Caki2 (cell line): ENCODE measurements at places on chromosomes 5 and 9. TPM values are rescaled to one million over a fixed set of nuclear protein-coding genes. Genes with fewer than 3 reads are reported as not detected.

GRCh38 chr9:136837146-136837855 is 5.0 kb upstream of the AJM1 start:
- no peak for DNase-seq

DNA sequence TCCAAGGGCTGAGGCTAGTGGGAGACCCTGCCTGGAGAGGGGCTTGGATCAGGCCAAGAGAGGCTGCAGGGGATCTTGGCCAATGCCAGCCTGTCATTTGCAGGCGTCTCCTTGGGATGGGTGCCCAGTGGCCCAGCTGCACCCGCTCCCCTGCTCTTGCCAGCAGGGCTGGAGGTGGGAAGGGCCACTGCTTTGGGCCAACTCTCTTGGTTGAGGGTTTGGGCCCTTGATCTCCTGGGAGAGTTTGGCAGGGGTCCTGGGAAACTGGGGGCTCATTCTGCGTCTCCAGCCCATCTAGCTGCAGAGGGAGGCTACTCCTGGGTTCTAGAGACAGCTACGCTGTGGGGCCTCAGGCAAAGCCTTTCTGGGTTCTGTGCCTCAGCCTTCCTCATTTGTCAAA is 10.5 kb downstream of the PSD2 start:
- no peak for DNase-seq

DNA sequence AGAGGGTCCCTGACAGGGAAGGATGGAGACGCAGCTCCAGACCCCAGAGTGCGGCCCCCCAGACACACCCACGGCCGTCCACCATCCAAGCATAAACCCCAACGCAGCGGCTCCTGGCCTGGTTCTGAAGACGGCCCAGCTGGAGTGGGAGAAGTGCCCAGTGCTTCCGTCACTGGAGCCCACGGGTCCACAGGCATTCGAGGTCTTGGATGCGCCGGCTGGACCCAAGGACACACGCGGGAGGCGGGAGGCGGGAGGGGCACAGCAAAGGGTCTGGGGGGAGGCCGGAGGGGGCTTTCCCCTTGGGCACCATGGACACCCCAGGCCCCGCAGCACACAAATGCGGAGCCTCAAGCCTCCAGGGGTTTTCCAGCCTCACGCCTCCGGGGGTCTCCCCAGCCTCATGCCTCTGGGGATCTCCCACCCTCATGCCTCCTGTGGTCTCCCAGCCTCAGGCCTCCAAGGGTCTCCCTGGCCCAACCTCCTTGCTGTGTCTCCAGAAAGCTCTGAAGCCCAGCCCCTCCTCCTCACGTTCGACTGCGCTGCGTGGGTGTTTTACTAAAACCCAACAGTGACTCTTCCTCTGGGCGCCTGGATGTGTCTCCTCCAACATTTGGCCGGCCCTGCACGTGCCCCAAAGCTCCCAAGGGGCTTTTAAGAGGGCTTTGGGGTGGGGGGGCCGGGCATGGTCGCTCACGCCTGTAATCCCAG is 15.2 kb downstream of the EXD3 start:
- no peak for DNase-seq

The ADAMTS12 gene
- total RNA-seq, result not detected in 2 replicates

The APBB3 gene
- 3.2 and 7.2 TPM in 2 replicates for total RNA-seq

DNA sequence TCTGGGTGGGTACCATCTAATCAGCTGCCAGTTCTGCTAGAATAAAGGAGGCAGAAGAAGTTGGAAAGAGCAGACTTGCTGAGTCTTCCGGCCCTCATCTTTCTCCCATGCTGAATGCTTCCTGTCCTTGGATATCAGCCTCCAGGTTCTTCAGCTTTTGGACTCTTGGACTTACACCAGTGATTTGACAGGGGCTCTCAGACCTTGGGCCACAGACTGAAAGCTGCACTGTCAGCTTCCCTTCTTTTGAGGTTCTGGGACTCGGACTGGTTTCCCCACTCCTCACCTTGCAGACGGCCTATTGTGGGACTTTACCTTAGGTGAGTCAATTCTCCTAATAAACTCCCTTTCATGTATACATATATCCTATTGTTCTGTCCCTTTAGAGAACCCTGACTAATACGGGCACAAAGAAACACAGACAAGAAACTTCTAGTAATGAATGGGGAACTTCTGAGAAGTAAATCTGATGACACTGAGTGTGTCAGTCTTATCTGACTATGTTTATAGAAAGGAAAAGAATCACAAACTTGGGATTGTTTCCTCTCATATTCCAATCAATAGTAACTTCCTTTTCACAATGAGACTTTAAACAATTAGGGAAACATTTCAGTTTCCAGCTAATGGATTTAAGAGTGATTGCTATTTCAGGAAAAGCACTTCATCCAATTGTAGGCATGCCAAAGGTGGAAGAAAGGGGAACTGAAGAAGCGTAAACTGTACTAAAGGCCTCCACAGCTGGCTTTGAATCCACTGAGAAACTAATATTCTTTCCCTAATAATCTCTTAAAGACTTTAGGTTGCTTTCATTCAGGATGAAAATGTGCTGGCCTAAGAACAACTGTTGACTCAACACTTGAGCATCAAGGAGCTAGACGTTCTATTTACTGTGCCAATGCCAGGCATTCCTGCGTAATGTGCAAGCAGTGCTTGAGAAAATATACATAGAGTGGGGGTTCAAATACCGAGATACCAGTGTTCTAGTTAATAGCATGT is 127.9 kb upstream of the PTGER4 start:
- peak; percentile 83 for DNase-seq

DNA sequence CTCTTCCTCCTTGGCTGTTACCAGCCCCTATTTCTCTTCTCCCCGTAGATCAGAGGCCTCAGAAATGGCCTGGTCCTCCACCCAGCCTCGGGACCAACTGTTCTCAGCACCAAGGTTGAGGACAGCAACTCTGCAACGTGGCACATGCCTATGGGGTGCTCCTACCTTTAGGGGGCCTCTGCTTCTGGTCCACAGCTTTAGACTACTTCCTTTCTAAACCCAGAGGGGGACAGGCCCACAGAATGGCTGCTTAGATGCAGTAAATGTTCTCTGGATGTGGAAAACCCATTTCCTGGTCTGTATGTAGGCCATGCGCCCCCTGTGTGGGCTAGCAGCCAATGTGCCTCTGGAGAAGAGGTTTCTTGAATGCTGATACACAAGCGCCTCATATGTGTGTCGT is 68.4 kb downstream of the NRG2 start:
- no peak for DNase-seq

The HAVCR2 gene
- total RNA-seq, result not detected in 2 replicates

DNA sequence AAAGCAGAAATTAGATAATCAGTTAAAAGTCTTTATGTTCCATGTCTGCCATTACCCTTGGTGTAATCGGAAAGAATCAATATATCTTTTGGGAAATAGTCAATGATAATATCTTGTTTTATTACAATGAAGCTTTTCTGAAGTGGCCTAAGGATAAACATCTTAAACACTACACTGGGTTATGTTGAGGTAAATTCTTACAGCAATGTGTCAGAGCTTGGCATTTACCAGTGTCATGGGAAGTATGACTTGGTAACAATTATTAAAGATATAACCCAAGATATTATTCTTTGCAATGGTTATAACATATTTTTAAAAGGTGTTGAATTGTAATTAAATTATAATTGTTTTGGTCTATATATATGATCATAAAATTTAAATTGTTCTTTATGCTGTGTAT is 84.7 kb downstream of the CFAP95 start:
- no peak for DNase-seq

- no peak for DNase-seq
Observed at GRCh38 chr5:82244151-82244550, 34.0 kb downstream of the RPS23 start.

DNA sequence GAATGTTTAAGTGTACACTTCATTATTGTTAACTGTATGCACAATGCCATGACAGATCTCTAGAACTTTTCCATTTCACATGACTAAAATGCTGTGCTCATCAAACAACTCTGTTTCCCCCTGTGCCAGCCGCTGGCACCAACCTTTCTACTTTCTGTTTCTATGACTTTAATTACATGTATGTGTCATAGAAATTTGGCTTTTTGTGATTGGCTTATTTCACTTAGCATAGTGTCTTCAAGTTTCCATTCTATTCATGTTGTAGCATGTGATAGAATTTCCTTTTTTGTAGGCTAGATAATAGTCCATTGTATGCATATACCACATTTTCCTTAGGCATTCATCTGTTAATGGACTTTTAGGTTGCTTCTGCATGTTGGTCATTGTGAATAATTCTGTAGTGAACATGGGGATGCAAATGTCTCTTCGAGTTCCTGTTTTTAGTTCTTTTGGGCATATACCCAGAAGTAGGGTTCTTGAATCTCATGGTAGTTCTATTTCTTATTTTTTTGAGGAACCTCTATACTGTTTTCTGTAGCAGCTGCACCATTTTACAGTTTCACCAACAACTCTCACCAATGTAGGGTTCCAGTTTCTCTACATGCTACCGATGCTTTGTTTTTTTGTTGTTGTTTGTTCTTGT is 184.4 kb upstream of the DMRT1 start:
- no peak for DNase-seq

The FYB1 gene
- not detected in 2 replicates for total RNA-seq

DNA sequence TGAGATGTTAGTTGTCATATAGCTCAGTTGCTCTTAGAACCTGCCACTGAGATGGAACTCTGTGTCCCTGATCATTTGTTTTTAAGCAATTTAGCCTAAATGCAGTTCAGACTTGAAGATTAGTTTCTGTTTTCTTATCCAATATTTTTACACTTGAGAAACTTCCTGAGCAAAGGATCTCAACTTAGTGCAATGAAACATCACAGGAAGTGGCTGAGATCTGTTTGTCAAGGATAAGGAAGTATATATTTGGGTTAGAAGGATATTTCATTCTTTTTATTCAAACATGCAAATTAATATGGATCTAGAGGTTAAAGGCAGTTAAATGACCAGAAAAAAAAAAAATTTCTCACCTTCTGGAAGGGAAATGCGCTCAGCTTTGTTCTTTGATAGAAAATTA is 19.7 kb upstream of the F2R start:
- no peak for DNase-seq

DNA sequence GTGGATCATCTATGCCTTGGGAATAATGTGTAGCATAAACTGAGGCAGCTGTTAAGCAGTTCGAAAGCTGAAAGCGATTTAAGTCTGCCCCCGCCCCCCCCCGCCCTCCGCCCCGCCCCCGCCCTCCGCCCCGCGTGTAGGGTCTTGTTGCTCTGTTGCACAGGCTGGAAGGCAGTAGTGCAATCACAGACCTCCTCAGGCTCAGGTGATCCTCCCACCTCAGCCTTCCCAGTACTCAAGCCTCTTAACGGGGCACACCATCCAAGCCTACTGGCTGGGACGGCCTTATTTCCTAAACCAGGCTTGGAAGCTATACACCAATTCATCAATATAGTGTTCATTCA is 945 bp downstream of the ANKDD1B start:
- DNase-seq, result no peak

- no peak for DNase-seq
Observed at GRCh38 chr5:140481758-140482157, 65.7 kb upstream of the EIF4EBP3 start.

The SARDH gene
- 7.6 and 13.0 TPM in 2 replicates for total RNA-seq

- DNase-seq, result peak; percentile 48
Observed at GRCh38 chr5:34587355-34588241, 68.5 kb upstream of the RAI14 start.
